ENCODE measurements at places on chromosomes 6 and 20.

DNA sequence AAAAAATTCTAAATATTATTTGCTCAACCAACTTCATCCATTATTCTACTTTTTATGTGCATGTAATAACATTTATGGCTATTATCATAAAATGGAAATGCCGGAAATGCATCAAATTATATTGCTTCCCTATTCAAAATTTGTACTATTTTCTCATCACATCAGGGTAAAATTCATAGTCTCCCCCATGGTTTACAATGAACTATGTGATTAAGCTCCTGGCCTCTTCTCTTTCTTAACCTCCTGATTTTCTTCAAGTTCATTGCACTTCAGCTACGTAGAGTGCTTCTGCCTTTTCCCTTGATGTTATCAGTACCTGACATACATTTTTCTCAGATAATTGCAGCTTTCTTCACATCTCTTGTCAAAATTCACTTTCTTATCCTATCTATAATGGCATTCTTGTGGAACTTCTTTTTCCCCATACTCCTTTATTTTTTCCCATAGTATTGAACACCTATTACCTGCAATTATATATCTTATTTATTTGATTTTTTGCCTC is 699.1 kb upstream of the ADGRB3 start:
- DNase-seq = no peak

DNA sequence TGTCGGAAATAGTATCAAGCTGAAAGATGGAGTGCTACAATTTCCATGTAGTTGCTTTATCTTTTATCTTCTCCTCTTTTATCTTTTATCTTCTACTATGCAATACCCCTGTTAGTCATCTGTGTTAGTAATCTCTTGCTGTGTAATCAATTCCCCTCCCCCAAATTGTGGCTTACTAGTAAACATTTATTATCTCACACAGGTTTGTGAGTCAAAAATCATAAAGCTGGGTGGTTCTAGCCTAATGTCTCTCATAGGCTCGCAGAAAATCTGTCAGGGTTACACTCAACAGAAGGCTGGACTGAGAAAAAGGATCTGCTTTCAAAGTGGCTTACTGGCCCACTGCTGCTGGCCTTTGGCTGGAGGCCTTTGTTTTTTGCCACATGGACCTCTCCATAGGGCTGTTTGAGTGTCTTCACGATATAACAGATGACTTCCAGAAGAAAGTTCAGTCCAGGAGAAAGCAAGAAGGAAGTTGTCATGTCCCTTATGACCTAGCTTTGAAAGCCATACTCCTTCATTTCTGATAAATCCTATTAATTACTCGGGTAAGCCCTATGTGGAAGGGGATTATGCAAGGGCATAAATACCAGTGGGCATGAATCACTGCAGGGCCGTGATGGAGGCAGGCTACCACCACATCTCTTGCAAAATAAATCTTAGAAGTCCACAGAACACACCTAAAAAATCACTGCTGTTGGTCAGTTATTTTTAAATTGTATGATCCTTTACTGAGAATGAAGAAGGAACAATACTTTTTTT is 24.5 kb upstream of the PTCHD4 start:
- DNase-seq = no peak

GRCh38 chr6:80338201-80338836 is 231.8 kb downstream of the BCKDHB start:
- DNase-seq = peak; percentile 50

GRCh38 chr6:161379834-161380582 is 106.1 kb upstream of the AGPAT4 start:
- no peak for DNase-seq

DNA sequence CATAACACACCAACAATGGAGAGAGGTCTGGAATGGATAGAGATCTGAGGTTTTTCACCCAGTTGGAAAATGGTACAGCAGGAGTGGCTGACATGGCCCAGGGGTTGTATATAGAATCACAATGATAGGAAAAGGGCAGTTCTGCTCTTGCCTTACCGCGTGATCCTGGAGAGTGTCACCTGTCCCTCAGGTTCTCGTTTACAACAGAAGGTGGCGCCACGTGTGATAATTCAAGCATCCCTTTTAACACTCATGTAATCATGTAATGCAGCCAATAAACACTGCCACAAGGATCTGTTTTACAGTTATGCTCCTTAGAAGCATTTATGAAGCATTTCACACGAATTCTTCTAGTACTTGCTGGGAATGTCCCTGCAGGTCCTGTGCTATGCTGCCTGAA is 12.9 kb upstream of the WFDC2 start:
- DNase-seq = peak; percentile 15

Measured in CD4-positive, alpha-beta T cell treated with Interleukin-4 for 4 hours (primary cell).